ENCODE measurements at places on chromosomes 12 and 14. TPM values are rescaled to one million over a fixed set of nuclear protein-coding genes. Genes with fewer than 3 reads are reported as not detected.

TMEM121 gene
- 7.0 TPM for total RNA-seq

STON2 gene
- total RNA-seq: 3.4 TPM

POP5 gene
- 17.9 TPM for total RNA-seq

EXOC3L4 gene
- total RNA-seq: not detected

MANSC4 gene
- not detected for total RNA-seq

PZP gene
- 0.24 TPM for total RNA-seq

B3GNT4 gene
- total RNA-seq: not detected

RNASE12 gene
- total RNA-seq: not detected

SDR9C7 gene
- not detected for total RNA-seq

SDSL gene
- total RNA-seq: 7.8 TPM

PTPN6 gene
- total RNA-seq: 0.29 TPM

ACTR6 gene
- 11.9 TPM for total RNA-seq

PIP4P1 gene
- total RNA-seq: 20.9 TPM

PPP4R4 gene
- total RNA-seq: 0.58 TPM

LRRK2 gene
- total RNA-seq: 0.35 TPM

TBK1 gene
- total RNA-seq: 35.2 TPM

CLEC7A gene
- 0.41 TPM for total RNA-seq

TMEM119 gene
- total RNA-seq: not detected

FSCB gene
- not detected for total RNA-seq

PIANP gene
- total RNA-seq: not detected

TAS2R10 gene
- total RNA-seq: 0.15 TPM

FAM181A gene
- total RNA-seq: not detected

SSTR1 gene
- 0.63 TPM for total RNA-seq

DLK1 gene
- not detected for total RNA-seq

KCNH5 gene
- total RNA-seq: not detected

ARF3 gene
- total RNA-seq: 108 TPM

CD69 gene
- 32.5 TPM for total RNA-seq

PDE3A gene
- 9.9 TPM for total RNA-seq

KRT2 gene
- total RNA-seq: not detected

ZNF891 gene
- 0.39 TPM for total RNA-seq

PTGDR gene
- total RNA-seq: not detected

TEX52 gene
- total RNA-seq: not detected

CYP27B1 gene
- 1.1 TPM for total RNA-seq

LALBA gene
- total RNA-seq: not detected

GLS2 gene
- total RNA-seq: 0.58 TPM

ARG2 gene
- total RNA-seq: 17.0 TPM

TPH2 gene
- not detected for total RNA-seq

INTS13 gene
- total RNA-seq: 50.5 TPM

KRT5 gene
- not detected for total RNA-seq

RNU4-1 gene
- under 0.01 TPM for total RNA-seq

P2RX7 gene
- total RNA-seq: 4.2 TPM

PLEK2 gene
- total RNA-seq: 13.8 TPM

TMEM117 gene
- total RNA-seq: 8.5 TPM

SLC7A7 gene
- 27.2 TPM for total RNA-seq

TMEM132D gene
- total RNA-seq: 1.1 TPM

KRT78 gene
- total RNA-seq: not detected
